Left colon (tissue), 2 donors: ENCODE measurements at places on chromosomes 2 and 18.

GRCh38 chr18:54961868-54962267, 2.6 kb upstream of the CCDC68 start:
- DNase-seq, result no peak

DNA sequence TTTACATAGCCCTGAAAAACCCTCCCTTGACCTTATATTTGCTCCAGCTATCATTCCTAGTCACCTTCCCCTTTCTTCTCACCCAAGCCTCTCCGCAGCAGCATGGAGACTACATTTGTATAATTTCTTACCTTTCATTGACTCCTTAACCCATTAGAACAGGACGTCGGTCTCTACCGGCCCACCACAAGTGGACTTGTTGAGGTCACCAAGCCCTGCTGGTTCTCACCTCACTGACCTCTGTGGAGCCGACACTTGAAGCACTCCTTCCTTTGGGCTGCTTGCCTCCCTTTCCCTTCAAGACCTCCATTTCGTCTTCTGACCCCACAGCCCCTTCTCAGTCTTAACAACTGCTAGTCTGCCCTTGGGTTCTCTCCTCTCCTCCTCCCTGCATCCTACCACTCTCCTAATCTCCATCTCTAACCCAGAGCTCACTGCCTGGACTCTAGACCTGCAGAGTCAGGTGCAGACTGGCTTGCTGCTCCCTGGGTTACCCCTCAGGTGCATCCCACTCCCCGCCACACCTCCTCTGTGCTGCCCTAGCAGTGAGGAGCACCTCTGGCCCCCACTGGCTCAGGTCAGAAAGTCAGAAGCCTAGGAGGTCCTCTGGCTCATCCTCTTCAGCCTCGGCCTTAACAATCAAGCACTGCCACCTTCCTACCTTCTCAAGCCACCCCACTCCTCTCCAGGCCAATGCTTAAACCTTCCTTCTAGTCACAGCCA, 5.3 kb upstream of the SFXN5 start:
- no peak for DNase-seq

DNA sequence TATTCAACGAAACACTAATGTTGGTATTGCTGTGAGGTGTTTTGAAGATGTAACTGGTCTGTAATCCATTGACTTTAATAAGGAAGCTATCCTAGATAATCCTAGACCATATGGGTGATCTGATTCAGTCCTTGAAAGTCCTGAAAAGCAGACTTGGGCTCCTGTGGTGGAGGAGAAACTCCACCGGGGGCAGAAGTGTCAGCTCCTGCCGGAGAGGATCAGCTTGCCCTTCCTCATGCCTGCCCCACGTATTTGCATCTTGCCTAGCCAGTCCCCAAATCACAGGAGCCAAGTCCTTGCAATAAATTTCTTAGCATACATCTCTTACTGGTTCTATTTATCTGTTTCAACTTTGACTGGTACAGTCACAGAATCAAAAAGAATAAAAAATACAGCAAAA, 144.2 kb upstream of the DLGAP1 start:
- DNase-seq, result no peak

- DNase-seq, result no peak
Observed at GRCh38 chr18:23136326-23137096, 1.2 kb downstream of the CABLES1 start.

DNA sequence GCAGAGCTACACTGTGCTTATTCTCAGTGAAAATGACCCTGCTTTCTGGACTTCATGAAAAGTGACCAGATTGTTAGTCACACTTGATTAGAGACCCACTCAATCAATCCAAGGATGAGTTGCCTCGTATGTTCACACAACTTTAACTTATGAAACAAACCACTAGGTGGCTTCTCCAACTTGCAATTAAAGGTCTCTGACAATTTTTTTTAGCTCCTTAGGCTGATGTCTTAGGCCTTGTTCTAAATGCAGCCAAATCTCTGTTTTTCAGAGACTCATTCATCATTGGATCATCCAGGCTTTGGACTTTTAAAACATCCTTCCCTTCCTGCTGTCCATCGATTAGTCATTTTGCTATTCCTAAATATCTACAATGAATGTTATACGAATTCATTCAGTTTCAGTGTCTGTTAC, 63.4 kb downstream of the MREG start:
- no peak for DNase-seq

DNA sequence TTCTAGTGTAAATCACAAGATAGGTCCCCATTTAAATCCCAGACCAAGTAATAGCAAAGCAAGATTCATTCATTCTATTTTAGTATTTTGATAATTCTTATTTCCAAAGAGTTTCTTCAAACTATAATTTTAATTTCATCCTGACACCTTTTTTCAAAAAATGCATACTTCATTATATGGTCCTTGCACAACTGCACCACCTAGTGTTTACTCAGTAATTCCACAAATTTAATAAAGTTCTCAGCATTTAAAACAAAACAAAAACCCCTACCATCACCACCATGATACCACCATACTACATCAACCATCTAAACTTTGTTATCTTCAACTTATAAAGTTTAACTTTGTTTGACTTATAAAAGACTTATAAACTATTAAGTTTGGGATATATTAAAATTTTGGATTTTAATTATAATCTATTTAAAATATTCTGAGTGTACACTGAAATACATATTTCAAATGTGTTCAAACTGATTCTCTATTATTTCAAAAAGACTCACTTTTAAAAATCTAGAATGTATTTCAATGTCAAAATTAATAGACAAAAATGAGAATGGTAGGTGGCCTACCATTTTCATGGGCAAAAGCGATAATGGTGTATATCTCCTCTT, 44.2 kb downstream of the WDPCP start:
- DNase-seq, result no peak

GRCh38 chr18:66150650-66151049, 399.8 kb downstream of the CDH7 start:
- DNase-seq, result no peak

DNA sequence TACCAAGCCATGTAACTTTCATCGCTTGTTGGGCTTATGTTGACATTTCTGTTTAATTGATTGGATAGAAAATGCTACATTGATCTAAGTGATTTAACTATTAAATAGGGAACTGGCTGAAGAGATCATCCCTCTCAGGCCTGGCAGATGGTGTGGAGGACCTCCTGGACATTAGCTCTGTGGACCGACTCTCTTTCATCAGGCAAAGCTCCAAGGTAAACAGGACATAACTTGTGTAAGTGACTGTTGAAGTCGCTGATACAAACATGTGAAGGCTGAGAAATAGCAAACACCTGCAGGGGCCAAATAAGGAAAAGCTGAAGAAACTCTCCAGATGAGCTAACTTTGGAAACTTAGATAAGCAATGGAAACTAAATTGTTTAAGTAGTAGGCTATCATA, 68.8 kb downstream of the UNC80 start:
- no peak for DNase-seq

- DNase-seq, result peak; percentile 11
Observed at GRCh38 chr18:69400253-69400975, at the start of gene DOK6. Gene DOK6 (plus strand): TSS chr18:69400888.
